ENCODE measurements at places on chromosomes 11 and 22.

DNA sequence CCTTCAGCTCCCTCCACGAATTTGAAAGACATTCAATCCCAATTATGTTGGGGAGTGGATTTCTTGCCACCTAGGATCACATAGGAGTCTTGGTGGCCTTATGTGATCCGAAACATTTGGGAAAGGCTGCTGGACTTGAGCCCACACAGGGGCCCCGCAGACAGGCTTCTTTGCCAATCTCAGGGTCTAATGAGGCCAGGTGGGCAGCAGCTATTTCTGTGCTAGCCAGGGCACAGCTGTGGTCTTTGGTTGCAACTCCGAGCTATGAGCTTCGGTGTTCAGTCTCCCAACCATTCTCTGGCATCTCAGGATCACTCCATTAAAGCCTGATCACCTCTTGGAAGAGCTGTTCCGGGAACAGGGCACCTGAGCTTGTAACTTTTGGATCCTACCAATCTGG is 84.4 kb downstream of the TP53I11 start:
- no peak for DNase-seq

- DNase-seq, result no peak
Observed at GRCh38 chr11:119441898-119442243, 18.9 kb upstream of the THY1 start.

- no peak for DNase-seq
Observed at GRCh38 chr11:67617243-67617953, 10.7 kb downstream of the NDUFV1 start.

DNA sequence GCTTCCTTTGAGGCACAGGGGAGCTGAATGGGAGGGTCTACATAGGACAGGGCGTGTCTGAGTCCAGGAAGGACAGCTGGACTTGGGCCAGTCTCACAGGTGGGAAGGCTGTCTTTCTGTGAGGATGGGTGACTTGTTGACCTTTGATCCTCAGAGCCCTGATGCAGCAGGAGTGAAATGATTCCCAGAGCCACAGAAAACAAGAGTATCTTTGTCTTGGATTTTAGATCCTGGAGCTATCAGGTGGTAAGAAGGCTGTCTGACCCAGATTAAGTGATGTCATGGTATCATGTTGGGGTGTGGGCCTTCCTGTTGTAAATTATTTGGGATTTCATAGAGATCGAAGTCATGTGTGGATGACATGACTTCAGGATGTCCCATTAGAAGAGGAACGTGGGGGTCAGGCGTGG is 15.0 kb downstream of the PTPRJ start:
- no peak for DNase-seq

DNA sequence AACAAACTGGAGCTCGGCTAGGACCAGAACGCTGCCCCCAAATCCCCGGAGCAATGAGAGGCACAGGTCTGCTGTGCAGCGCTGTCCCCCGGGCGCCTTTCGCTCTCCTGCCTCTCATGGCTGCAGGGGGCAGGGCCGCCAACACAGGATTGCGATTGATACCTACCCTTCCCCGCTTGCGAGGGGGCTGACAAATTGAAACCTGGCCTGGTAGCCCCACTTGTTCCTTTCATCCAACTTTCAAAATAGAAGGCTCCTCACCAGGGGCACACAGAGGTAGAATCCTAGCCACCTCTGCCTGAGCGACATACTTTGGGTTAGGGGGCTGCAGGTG is 642 bp upstream of the CASTOR1 start:
- no peak for DNase-seq

GRCh38 chr11:65445604-65446445 is 23.2 kb downstream of the NEAT1 start:
- DNase-seq, result no peak

GRCh38 chr11:18063125-18063524 is 17.1 kb upstream of the TPH1 start:
- DNase-seq, result no peak

DNA sequence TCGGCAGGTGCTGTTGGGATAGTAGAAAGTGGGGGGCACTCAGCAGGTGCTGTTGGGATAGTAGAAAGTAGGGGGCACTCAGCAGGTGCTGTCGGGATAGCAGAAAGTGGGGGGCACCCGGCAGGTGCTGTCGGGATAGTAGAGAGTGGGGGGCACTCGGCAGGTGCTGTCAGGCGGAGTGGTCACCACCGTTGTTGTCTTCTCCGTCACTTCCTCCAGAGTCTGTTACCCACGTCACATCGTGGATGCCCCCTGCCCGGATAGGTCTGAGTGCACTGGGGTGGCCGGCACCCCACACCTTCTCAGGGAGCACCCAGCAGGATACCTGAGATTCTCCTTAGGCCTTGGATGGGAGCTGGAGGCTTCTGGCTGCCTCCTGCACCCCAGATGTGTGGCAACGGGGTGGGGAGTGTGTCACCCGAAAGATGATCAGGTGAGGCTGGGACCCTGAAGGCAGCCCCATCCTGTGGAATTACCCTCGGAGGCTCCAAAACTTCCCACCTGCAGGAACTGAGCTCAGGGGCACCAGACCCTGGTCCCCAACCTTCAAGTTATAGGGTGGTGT is 24.1 kb upstream of the KRTAP5-7 start:
- no peak for DNase-seq

DNA sequence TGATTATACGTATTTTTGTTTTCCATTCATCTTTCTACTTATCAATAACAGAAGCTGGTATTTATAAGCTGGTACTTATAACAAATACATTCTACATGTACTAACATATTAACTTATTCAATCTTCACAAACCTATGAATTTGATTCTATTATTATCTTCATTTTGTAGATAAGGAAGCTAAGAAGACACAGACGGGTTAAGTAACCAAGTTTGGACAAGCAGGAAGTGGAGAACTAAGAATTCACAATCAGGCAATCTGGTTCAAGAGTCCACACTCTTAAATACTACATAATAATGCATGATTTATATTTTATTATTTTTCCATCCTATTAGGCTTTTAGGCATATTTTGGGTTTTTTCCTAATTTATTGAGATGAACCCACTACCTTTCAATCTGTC is 25.0 kb downstream of the FCHSD2 start:
- DNase-seq, result no peak

DNA sequence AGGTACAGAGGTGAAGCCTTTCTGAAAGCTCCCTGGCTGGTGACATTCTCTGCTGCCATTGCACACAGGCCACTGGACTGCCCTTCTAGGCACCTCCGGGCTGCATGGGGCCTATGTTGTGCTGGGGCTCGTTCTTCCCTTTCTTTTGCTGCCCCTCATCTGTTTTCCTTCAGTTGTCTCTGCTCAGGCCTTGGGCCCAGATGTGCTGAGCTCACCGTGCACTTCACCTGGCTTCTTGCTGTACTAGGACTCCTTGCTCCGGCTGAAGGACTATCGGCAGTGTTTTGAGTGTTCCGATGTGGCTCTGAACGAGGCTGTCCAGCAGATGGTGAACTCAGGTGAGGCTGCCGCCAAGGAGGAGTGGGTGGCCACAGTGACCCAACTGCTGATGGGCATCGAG is 59.4 kb downstream of the CABIN1 start:
- DNase-seq, result no peak

- no peak for DNase-seq
Observed at GRCh38 chr11:36062796-36063365, 119.0 kb downstream of the LDLRAD3 start.

DNA sequence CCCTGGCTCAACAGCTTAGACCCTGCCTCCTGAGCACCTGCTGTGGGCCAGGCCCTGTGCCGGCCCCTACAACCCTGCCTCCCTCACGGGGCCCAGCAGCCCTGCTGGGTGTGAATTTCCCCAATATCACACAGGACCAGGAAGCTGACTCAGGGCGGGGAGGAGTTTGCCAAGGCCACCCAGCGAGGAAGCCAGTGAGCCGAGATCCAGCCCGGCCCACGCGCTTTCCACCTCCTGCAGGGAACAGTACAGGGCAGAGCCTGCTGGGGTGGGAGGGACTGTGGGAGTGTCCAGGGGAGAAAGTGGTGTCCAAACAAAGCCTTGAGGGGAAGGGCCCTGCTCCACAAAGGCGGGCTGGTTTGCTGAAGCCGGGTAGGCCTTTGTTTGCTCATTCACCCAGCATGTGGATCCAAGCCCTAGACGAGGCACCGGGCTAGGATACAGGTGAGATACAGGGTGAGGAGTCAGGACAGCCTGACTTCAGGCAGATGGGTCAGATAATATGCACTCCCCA is 26.8 kb downstream of the RPL3 start:
- DNase-seq, result no peak

- DNase-seq, result no peak
Observed at GRCh38 chr22:24068377-24068680, 57.2 kb downstream of the CABIN1 start.

Measured in stimulated activated CD4-positive, alpha-beta T cell treated with anti-CD3 and anti-CD28 coated beads, Interleukin-4, amount 100 ng/mL, for 1 hour (primary cell).